ENCODE measurements at places on chromosomes 11 and 22.

DNA sequence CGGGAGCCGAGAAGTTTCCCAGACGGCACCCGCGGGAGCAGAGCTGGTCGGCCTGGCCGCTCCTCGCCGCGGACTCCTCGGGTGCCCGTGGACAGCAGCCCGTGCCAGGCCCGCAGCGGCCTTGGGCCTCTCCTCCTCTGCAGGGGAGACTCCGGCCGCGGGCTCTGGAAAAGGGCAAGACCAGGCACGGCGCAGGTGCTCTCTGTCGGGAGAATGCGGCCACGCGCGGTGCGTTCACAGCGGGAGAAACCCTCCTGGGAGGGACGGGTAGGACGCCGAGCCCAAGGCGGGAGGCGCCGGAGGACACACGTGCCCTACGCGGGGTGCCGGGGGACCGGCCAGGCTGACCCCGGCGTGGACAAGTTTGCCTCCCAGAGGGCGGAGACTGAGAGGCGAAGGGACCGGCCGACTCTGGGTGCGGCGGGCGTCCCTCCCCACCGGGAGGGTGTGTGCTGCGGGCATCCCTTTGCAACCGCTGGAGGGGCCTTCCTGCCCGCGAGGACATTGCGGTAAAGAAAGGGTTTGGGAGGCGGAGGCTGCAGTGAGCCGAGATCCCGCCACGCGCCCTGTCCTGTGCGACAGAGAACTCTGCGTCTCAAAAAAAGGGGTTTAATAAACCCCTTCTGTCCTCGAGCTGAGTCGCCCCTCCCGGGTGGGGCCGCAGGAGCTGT, 2.3 kb downstream of the IFITM1 start:
- peak; percentile 69 for DNase-seq

DNA sequence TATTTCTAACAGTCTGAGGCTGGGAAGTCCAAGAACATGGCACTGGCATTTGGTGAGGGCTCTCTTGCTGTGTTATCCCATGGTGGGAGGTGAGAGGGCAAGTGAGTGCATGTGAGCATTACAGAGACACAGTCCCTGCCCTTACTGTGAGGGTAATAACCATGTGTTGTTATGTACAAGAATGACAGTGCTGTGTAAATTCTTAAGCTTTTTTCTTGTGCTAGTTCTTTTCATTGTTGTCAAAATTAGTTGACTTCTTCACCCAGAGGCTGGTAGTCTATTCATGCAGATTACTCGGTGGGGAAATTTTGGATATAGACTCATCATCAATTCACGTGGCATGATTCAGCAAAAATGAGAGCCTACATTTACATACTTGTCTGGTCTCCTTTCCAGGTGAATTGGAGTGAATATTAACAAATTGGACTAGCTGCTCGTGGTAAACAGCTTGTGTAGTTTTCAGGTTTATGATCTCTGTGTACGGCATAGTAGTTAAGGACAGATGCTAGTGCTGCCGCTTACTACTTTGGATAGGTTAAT, 49.3 kb downstream of the ATXN10 start:
- DNase-seq = no peak

DNA sequence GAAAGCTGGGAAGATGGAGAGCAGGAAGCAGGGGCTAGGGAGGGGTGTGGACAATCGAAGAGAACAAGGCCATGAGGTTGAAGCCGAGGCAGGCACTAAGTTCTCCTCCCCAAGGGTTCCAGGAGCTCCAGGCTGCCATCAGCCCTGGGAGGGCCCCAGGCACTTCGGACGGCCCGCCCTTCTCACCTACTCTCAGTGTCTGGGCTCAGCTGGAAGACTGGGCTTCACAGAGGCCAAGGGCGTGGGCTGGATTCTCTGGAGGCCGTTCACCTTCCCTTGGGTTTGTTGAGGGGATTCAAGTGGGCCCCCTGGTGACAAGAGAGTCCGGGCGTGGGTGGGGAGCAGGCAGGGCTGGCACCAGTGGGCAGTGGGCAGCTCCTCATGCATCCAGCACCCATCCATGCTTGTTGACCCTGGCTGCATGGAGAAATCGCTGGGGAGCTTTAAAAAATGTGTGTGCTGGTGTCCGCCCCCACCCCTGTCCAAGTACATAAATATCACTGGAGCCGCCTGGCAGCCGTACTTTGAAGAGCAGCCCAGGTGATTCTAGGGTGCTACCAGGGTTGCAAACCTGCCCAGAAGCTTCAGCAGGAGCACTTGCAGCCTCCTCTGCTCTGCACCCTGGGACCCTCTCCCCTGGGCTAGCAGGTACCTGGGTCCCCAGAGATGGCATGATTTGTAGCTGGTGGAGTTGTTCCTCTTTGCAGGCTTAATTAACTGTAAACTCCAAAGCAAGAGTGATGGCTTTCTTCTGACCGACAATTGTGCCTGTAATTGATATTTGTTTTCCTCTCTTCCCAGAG, 74.3 kb downstream of the RTL6 start:
- no peak for DNase-seq

GRCh38 chr11:73223998-73224730, 6.1 kb downstream of the P2RY2 start:
- no peak for DNase-seq

- no peak for DNase-seq
Observed at GRCh38 chr11:105968021-105968697, 53.9 kb downstream of the MSANTD4 start.

- DNase-seq = peak; percentile 49
Observed at GRCh38 chr22:50058906-50059880, 1.1 kb upstream of the TTLL8 start.

- DNase-seq = no peak
Observed at GRCh38 chr11:47111318-47111804, 65.3 kb downstream of the ARFGAP2 start.

GRCh38 chr22:45708145-45708544, 36.5 kb downstream of the ATXN10 start:
- DNase-seq = no peak

- peak; percentile 72 for DNase-seq
Observed at GRCh38 chr22:36386900-36387708, 663 bp downstream of the MYH9 start.

DNA sequence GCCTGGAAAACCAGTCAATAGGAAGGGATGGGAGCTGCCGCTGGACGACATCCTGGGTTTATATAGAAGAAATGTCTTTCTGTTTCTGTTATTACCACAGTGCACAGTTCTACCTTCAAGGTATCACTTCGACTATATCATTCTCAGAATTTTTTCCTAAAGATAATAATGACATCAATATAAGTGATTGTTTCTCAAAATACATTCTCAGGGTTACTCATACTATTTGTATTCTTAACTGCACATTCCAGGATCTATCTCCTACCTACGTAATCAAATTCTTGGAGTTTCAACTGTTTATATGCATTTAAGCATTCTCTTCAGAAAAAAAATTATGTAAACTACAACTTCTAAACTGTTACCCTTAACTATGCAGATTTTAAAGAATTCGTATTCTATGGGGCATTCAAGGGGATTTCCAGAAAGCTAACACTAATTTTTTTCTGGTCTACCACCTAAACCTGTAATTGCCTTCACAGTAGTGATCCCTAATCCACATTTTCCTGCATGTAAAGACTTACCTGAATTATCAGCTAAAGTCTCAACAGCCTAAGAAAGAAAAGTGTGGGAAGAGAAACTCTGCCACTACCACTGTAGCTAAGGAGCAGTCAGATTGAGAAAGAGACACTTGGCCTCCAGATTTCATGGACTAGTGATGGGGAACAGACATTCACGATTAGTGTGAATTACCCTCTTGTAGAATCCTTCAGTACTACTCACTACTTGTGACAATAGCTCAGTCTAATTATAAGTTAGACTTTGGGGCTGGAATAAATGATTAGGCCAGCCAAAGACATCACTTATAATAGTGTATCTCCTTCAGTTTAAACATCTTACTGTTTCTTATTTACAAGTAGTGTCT, at the start of gene OR51B5:
Gene OR51B5, minus strand, starts transcription at position 51 of the 862 bp plus-strand sequence. Its CDS starts 0 bp downstream, at position 51.
- DNase-seq = no peak

DNA sequence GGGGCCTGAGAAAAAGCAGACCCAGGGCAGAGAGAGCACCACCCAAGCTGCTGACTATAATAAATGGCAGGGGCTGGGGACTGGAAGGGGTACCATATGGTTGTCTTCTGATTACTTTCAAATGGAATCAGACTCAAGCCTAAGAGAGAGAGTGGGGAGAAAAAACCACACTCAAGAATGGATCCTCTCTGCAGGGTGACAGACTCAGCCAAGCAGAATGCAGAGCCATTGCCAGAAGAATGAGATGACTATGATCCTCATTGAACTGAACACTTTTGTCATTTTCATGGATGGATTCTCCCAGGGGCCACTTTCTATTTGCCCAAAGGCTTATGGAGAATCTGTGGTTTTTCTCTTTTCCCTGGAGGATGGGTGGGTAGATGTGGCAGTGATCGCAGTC, 8.7 kb downstream of the UBASH3B start:
- no peak for DNase-seq

- DNase-seq = no peak
Observed at GRCh38 chr11:64103277-64103985, 62.5 kb downstream of the MACROD1 start.

DNA sequence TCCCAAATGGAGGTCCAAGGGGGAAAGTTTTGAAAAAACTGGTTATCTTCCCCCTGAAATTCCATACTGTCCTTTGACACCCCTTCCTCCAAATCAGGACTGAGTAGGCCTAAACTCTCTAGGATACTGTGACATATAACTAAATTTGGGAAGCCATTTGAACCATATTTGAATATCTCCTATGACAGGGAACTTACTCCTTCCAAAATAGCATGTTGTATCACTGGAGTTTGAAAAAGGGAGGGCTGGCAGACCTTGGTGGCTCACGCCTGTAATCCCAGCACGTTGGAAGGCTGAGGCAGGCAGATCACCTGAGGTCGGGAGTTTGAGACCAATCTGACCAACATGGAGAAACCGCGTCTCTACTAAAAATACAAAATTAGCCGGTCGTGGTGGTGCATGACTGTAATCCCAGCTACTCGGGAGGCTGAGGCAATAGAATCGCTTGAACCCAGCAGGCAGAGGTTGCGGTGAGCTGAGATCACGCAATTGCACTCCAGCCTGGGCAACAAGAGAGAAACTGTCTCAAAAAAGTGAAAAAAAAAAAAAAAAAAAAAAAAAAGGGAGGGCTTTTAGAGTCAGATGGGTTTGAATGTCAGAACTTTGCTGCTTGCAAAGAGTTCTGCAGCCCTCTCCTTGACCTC, 42.4 kb downstream of the PIK3C2A start:
- DNase-seq = no peak

DNA sequence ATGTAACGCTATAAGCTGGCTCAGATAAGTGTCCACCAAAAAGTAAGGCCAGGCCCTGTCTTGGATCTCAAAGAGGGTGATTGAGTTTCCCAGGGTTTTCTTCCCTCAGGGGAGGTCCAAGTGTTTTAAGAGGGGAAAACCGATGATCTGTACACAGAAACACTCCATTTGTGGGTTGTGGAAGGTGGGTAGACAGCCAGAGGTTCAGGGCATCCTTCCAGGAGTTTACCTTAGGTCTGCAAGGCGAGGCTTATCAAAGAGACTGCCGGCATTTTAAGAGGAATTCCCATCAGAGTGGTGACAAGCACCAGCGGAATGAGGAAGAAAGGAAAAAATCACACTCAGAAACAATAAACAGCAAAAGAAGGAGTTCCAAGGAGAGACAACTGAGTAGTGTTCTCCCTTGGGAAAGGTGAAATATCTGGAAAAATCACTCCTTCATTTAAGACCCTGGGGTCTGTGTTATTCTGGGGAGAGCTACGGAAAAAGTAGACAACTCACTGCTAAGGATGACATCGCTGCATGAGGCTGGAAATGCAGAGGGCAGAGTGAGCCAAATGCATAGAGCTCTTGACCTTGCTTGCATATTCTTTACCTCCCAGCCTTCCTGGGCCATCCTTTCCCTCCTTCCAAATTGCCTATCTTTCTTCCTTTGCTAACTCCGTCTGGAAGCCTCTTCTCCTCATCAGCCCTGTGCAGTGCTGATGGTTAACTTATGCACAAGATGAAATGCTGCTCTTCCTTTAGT, 22.1 kb upstream of the MMP7 start:
- DNase-seq = no peak

All from right kidney (tissue), 9 donors.